Suprapubic skin (tissue), 4 donors: ENCODE measurements at places on chromosomes 4 and X.

GRCh38 chr4:52783069-52783468 lies 31.8 kb upstream of the ERVMER34-1 start:
- no peak for DNase-seq

DNA sequence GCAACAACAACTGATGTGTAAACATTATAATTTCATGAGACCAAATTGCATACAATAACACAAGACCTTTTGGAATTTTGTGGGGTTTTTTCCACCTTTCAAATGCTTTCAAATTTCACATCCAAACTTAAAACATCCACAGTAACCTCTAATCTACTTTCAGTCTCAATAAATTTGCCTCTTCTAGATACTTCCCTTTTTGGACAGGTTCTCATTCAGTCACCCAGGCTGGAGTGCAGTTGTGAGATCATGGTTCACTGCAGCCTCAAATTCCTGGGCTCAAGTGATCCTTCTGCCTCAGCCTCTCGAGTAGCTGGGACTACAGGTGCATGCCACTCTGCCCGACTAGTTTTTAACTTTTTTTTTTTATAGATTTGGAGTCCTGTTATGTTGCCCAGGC lies 556.6 kb downstream of the NLGN4X start:
- no peak for DNase-seq

- DNase-seq: no peak
Observed at GRCh38 chr4:162683659-162684370, 482.9 kb downstream of the NAF1 start.

DNA sequence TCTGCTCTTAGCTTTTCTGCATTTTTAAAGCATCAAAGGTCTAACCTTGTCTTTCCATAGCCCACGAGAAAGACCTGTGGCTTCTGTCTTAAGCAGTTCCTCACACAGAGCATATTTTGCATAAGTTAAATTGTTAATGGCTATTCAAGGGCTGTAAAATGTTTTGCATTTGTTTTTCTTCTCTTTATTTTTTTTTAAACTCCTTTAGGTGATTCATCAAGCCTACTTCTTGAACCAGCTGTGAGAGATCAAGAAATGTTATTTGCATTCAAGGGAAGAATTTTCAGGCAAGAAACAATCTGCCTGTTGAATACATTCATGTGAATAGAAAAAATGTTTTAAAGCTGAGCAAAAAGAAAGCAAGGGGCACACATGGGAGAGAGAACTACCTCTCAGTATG lies 423.8 kb upstream of the FRG1 start:
- no peak for DNase-seq

DNA sequence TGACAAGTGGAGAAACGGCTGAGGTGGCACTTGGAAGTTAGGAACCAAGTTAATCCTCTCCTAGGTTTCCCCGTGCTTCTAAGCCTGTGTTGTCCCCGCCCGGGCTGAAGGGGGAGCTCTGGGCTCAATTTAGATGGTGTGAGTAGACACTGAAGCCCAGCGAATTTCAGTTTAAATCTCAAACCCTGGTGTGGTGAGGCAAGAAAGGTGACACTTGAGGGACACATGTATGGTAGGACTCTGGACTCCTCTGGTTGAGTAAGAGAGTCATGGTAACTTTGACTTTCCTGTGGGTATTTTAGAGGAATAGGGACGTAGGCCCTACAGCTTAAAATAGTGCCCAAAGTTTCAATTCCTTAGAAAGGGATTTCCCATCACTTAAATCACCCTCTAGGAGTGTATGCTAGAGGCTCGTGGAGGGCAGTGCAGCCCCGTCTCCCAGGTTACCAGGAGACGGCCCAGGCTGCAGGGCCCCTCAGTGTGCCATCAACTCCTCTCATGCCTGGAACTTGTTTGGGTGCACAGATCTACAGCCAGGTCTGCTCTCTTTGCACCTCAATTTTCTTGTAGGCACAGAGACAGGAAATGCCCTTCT lies 24.0 kb downstream of the HAND2 start:
- DNase-seq: peak; percentile 81

- DNase-seq: no peak
Observed at GRCh38 chr4:104677116-104677515, 182.4 kb upstream of the CXXC4 start.

- no peak for DNase-seq
Observed at GRCh38 chr4:36138220-36138619, 106.1 kb downstream of the ARAP2 start.

- no peak for DNase-seq
Observed at GRCh38 chr4:141046255-141046654, 87.0 kb downstream of the RNF150 start.

DNA sequence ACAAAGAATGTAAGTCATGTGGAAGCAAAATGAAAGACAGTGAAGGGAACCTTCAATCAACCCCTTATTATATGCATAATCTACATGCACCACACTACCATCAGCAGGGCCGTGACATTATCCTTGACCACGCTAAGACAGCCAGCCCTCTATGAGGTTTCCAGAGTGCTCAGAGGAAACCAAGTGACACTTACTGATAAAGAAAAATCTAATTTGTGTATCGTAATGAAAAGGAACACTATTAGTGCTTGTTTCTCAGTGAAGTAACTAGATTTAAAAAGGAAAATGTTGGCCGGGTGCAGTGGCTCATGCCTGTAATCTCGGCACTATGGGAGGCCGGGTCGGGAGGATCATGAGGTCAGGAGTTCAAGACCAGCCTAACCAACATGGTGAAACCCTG lies 56.4 kb downstream of the ABCG2 start:
- no peak for DNase-seq

DNA sequence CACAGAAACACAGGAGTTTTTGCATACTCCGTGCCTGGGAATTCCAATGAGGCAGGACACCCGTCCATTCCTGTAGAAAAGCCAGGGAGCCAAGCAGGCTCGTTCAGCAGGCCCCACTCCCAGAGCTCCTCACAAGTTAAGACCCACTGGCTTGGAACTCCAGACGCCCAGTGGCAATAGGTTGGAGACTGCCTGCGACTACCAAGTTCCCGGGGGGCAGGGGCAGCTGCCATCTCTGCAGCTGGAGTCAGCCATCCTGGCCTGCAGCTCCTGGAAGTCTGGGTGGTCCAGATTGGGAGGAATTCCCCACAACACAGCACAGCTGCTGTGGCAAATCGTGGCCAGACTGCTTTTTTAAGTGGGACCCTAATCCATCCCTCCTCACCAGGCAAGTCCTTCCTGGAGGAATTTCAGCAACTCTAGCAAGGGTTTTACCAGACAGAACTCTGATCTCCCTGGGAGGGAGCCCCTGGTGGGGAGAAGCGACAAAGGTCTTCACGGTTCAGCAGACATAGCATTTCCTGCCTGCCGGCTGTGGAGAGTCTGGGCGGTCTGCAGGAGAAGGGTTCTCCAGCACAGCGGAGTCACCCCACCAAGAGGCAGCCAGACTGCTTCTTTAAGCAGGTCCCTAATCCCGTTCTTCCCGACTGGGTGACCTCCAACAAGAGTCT lies 231.9 kb downstream of the STPG2 start:
- no peak for DNase-seq

DNA sequence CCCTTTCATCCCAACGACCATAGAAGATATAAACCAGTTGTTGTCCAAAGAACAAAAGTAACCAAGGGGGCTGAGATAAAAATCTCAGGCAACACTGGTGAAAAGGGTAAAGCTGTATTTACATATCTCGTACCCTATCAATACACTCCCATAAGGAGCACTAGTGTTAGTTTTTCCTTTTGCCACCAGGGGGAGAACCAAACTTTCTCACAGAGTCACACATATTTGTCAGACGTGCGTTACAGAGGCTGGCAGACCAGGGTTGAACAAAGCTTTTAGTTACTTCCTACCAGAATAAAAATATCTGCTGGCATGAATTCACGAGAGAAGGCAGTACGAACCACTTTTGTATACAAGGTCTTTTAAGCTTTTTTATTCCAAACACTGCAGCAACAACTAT lies 88.3 kb downstream of the AMELX start:
- DNase-seq: no peak

- no peak for DNase-seq
Observed at GRCh38 chrX:8003147-8003883, 76.1 kb upstream of the PNPLA4 start.

DNA sequence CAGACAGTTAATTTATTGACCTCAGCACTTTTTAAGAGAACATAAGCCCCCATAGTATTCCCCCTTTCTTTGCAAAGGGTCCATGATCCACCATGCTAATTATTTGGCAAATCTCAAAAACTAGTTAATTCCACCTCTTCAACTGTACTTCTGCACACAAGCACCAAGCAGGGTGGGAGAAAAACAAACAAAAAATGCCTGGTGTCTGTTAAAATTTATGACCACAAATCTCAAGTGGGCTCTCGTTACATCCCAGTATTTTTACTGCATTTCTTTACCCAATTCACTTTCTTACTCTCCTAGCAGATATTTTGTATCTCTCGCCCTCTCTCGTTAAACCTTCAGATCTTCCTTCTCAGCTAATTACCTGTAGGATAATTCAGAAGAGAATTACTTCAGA lies 6.1 kb downstream of the ARSJ start:
- DNase-seq: no peak

- no peak for DNase-seq
Observed at GRCh38 chr4:121819216-121819965, 4.3 kb downstream of the CCNA2 start.

- DNase-seq: no peak
Observed at GRCh38 chrX:43657671-43658070, 1.6 kb downstream of the MAOA start.
